Hippocampal formation (tissue), 2 donors: ENCODE measurements at places on chromosomes 11 and 22.

- no peak for DNase-seq
These were observed 95.4 kb downstream of the GRAMD1B start for GRCh38 chr11:123525511-123525918.

DNA sequence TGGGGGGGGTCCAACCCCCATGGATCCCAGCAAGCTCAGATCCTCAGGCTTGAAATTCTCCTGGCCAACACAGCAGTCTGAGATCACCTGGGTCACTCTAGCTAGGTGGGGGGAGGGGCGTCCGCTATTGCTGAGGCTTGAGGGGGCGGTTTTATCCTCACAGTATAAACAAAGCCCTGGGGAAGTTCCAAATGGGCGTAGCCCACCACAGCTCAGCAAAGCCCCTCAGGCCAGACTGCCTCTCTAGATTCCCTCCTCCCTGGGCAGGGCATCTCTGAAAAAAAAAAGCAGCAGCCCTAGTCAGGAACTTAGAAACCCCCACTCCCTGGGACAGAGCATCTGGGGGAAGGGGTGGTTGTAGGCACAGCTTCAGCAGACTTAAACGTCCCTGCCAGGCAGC, 16.7 kb downstream of the TRPC6 start:
- DNase-seq = no peak

GRCh38 chr11:75450826-75451821, 18.1 kb upstream of the KLHL35 start:
- no peak for DNase-seq

GRCh38 chr11:68690671-68691401, 6.5 kb downstream of the GAL start:
- DNase-seq = no peak

DNA sequence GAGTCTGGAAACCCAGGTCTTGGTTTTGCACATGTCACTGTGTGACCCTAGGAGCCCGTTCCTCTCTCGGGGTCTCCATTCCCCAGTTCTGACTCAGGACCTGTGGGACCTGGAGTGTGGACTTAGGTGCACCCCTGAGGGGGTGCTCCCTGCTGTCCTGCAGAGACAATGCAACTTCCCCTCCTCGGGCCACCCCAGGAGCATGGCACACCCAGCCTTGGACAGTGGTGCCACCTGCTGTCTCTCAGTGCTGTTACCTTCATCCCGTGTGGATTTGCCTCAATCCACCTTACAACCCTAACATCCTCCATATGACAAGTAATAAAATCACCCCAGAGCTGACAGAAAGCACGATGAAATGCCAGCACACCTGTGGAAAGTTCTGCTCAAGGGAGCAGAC, 27.5 kb upstream of the CRYBB3 start:
- DNase-seq = no peak

GRCh38 chr11:69899957-69900821, 81.0 kb upstream of the FGF3 start:
- DNase-seq = no peak

- DNase-seq = no peak
These were observed 41.5 kb downstream of the TRMU start for GRCh38 chr22:46376908-46377524.

DNA sequence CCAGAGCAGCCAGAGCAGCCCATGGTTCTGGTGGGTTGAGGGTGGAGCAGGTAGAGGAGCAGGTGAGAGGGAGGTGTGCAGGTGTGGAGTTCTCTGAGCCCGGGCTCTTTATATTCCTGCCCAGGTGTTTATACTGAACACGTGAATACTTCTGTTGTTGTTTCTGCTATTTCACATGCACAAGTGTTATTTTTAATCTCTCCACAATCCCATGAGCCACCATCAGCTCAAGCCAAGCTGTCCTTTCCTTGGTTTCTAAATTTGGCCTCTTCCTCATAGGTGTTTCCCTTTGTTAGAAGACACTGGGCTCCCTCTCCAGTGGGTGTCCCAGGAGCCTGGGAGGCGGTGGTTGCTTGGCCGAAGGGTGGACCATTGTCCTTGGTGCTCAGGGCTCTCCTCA, at the start of gene KRTAP5-3:
TSS of gene KRTAP5-3 (minus strand) at position 101 of the 400 bp plus-strand sequence. CDS start at position 23, 78 bp downstream.
- DNase-seq = no peak

GRCh38 chr11:104694259-104695064, 203.8 kb downstream of the CASP12 start:
- DNase-seq = no peak

DNA sequence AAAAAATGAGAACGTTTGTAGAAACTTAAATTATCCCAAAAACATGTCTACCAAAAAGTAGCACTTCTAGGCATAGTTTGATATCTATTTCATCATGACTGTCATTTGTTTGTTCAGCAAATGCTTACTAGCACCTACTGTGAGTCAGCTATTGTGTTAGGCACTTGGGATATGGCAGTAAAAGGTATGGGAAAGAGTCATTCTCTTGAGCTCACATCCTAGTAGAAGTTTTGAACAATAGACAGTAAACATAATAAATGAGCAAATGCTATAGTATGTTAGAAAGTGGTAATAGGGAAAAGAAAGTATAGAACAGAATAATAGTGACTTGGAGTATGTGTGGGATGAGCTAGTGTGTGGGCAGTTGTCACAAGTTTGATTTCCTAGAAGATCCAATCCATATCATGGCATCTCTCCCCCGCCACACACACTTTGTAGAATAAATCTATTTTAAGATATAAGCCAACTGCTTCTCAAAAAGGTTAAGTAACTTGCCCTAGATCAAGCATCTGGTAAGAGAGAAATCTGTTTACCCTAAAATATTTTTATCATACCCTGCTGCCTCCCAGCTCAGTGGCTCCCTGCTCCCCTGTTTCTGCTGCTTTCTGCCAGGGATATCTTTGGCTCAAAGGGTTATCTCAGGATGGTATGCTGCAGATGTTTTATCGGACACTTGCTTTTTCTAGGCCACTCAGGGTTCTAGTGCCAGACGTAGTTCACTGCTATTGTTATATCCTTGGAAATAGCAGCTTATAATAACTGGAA, 129.7 kb downstream of the NCAM1 start:
- no peak for DNase-seq
